CD4-positive, alpha-beta T cell treated with Interleukin-15 for 1 hour (primary cell): ENCODE measurements at places on chromosomes 5 and 9.

- no peak for DNase-seq
Observed at GRCh38 chr5:88256872-88257271, 11.8 kb downstream of the TMEM161B start.

GRCh38 chr5:132268769-132269551, 11.5 kb downstream of the PDLIM4 start:
- DNase-seq = no peak

DNA sequence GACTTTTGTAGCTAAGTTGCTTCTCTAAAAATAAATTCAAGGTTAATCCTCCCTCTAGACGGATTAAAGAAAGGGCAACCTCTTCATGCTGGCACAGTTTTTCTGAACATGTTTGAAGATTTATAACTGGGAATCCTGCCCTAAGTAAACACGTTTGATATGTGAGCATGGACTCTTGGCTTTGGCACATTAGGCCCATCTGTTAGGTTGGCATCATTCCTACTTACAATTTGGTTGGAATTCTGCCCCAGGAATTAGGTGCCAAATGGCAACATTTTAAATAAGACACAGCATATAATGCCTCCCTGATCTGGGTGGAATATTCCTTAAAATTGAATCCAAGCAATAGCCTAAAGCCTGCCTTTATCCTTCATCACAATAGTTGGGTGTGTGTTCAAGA, 372.3 kb upstream of the CDH18 start:
- no peak for DNase-seq

DNA sequence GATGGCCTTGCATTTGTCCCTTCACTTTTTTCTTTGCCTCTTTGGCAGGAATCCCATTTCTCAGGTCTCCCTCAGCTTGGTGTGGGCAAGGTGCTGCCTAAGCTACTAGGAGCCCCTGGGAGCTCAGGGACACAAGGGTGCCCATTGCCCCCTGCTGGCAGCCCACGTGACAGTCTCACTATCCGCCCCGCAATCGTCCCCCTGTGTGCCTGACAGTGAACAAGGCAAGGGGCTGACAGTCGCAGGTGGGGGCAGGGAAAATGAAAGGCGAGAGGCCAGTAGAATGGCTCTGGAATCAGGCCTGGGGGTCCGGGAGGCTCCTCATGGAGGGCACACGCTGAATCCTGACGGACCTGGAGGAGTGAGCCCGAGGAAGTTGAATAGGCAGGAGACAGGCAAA, 2.0 kb upstream of the PCDH12 start:
- DNase-seq = no peak

- DNase-seq = peak; percentile 69
Observed at GRCh38 chr5:120457839-120458507, 6.1 kb upstream of the PRR16 start.

DNA sequence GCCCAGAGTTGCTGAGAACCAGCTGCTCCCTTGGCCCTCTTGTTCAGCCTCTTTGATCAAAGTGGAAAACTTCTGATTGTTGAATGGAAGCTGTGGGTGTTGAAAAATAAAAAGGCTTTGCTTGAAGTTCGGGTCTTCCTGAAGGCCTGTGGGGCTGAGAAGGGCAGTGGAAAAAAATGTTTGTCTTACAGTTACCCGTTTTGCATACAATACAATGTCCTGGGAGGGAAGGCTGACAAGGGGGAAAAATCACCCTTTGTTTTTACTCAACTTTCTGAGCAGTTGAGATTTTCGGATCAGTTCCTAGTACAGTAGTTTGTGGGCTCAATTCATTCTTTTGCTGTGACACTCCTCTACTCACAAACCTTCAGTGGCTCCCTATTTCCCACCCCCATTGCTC, 2.1 kb upstream of the TNFSF8 start:
- DNase-seq = no peak

- no peak for DNase-seq
Observed at GRCh38 chr9:20940447-20941173, 90.8 kb downstream of the HACD4 start.

DNA sequence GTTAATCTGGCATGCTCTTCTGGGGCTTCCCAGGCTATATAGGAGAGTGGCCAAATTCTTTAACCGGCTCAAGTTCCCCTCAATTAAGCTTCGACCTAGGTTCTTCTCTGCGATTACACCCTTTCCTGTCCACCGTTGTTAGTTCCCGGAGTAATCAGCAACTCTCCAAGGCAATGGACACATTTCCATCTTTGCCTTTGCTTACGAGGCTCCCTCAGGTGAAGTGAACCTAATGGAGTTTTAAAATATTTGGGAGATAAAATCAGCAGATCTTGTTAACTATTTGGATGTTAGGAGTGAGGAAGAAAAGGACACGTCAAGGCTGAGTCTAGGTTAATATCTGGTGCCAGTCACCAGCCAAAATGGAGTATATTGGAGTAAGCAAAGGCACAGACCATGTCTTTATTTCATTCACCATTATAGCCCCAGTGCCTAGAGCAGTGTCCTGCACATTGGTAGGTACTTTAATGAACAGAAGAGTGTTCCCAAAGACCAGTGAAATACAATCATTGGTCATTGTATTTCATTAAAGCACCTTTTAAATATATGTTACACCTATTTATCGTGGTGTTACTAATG, 515 bp downstream of the UTP15 start:
- DNase-seq = no peak

DNA sequence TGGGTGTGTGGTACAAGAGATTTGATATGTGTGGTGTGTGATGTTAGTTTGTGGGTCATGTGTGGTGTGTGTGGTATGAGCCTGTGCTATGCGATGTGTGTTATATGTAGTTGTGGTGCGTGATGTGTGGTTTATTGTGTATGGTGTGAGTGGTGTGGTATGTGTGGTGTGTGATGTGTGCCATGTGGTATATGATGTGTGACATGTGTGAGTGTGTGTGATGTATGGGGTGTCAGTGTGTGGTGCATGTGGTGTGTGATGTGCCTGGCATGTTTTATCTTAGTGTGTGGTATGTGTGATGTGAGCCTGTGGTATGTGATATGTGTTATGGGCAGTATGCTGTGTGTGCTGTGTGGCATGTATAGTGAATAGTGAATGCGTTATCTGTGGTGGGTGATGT, 273.0 kb upstream of the IRX1 start:
- no peak for DNase-seq

GRCh38 chr5:173655196-173655797, 38.8 kb upstream of the BOD1 start:
- DNase-seq = no peak

- DNase-seq = no peak
Observed at GRCh38 chr5:174694611-174695010, 29.8 kb upstream of the MSX2 start.

- no peak for DNase-seq
Observed at GRCh38 chr9:101566904-101567724, 27.7 kb downstream of the PPP3R2 start.

- peak; percentile 68 for DNase-seq
Observed at GRCh38 chr9:33202552-33203201, 35.5 kb upstream of the B4GALT1 start.

DNA sequence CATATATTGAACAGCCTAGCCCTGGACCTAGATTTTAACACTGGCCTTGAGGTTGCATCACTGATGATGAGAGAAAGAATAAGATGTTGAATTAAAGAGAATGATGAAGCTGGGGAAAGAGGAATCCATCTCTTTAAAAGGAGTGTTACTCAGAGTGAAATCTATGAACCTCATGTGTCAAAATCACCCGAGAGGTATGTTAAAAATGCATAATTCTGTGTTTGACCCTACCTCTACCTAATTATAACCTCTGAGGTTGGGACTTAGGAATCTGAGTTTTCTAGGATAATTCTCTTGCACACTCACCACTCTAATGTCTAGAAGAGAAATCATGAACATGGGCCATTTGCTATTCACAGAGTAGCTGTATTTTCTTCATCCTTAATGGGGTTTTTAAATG, 479.4 kb downstream of the ENC1 start:
- no peak for DNase-seq

DNA sequence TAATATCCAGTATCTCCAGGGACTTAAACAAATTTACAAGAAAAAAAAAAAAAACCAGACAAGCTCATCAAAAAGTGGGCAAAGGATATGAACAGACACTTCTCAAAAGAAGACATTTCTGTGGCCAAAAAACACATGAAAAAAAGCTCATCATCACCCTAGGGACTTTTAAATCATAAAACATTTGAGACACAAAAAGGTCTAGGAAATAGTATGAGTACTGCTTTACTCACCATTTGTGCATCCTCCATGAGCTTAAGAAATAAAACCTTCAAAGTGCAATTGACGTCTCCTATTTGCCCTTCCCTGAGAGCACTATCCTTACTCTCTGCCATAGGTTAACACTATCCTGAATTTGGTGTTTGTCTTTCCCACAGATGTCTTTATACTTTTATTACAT, 193.7 kb upstream of the NREP start:
- DNase-seq = no peak

DNA sequence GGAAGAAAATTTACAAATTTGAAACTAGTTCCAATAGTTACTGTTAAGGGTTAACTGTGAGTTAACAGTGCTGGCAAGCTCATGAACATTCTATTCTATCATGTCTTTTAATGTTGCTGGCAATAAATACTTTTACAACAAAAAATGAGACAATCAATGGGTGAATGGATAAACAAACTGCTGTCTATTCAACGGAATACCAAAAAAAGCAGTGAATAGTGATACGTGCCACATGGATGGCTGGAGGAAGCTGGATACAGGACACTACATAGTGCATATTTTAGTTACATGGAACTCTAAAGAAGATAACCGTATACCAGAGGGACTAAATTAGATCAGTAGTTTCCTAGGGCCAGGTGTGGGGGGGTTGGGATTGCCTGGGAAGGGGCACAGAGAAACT, 155.8 kb upstream of the RETREG1 start:
- no peak for DNase-seq

GRCh38 chr5:111930449-111930848, 173.5 kb upstream of the NREP start:
- DNase-seq = no peak

DNA sequence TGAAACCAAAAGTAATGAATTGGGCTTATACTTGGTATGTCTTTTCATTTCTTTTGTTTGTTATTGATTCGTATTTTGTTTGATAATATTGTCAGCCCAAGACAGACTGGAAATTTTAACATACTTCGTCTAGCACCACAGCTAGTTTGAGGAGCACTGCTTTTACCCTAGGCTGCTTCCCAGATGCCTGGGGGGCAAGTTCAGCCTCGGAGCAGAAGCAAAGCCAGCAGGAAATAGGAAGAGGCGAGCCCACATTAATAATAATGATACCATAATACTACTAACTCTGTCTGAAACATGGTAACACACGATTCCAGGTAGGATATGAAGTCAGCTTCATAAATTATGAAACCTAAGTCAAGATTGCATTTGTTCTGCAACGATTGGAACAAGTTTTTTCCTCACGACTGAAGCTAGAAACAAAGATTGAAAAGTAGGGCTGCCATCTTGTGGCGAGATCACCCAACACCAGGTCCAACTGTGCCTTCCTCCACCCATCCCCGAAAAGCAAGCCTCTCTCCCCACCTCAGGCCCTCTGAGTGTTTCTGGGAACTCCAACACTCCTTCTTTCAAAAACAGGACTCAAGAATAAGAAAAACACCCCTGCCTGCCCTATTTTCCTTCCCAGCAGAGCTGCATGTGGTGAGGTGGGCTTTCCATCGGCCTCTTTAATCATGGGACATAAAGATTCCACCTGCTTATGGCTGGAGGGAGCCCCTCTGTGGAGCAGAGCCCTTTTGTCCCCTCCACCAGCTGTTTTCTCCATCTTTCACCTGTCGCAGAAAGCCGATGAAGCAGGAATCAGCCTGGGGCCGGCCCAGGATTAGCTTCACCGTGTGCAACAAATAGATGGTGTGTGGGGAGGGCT, 236.4 kb downstream of the CAAP1 start:
- no peak for DNase-seq

GRCh38 chr5:159189310-159189709, 20.0 kb downstream of the RNF145 start:
- DNase-seq = no peak

GRCh38 chr9:97769208-97769607, 72.1 kb upstream of the XPA start:
- no peak for DNase-seq

DNA sequence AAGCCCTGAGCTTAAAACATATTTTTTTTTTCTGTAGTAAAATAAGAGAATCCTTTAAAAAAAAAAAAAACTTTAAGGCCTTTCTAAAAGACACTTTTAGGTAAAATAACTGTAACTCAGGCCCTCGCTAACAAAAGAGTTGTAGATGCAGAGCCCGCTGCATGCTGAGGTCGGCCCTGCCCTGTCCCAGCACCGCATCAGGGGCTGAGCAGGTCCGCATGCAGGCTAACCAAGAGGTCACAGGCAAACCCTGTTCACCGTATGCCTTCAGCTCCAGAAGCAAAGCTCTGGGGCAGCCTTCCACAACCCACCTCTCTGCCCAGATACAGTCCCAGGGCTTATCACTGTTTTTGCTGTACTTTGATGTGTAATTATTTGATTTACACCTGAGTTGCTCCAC, 216.1 kb downstream of the GNA14 start:
- DNase-seq = no peak

- DNase-seq = no peak
Observed at GRCh38 chr9:129382281-129383018, 204.4 kb upstream of the IER5L start.

- DNase-seq = no peak
Observed at GRCh38 chr5:68746643-68747420, 347.0 kb upstream of the SLC30A5 start.

- no peak for DNase-seq
Observed at GRCh38 chr5:38650946-38651345, 94.5 kb upstream of the LIFR start.

GRCh38 chr5:174482607-174483024, 241.8 kb upstream of the MSX2 start:
- no peak for DNase-seq

DNA sequence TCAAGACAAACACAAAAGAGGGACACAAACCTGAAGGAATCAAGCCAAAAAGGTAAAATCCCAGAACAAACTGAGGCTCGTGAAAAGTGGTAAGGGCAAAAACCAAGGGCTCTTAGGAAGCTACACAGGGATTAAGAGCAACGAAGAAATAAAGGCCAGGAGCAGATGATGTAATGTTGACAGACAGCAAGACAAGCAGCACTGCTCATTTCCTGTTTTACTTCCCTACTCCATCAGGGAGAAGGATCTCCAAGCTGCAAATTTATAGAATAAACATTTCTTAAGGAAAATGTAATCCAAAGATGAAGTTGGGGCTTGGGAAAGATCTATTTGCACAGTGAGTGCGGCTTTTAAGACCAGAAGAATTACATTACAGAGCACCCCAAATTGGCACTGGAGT, 182.3 kb upstream of the MAP1B start:
- no peak for DNase-seq

GRCh38 chr5:150464554-150465012, 15.0 kb upstream of the RPS14 start:
- no peak for DNase-seq

DNA sequence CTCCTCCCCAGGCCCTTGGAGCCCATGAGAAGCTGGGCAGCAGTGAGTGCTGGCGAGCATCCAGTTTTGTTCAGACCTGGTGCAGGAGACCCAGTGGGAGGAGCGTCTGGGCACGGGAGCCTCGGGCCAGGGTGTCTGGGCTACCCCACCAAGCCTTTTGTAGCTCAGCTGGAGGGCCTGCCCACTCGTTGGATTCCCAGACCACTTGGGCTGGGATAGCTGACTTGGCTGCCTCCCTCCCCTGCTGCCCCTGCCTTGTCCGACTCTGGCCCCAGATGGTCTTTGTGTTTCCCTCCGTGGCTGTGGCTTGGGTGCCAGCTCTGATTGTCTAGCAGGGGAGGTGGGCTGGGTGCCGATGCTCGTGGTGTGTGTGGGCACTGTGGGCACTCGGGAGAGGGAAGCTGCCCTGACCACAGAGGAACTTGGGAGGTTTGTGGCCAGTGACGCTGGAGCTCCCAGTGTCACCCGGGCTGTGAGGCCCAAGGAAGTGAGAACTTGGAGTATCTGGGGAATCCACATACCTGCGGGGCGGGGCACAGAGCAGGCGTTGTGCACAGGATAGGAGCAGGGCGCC, 47.3 kb downstream of the WNK2 start:
- peak; percentile 30 for DNase-seq
